ENCODE measurements at places on chromosomes 11 and 22.

DNA sequence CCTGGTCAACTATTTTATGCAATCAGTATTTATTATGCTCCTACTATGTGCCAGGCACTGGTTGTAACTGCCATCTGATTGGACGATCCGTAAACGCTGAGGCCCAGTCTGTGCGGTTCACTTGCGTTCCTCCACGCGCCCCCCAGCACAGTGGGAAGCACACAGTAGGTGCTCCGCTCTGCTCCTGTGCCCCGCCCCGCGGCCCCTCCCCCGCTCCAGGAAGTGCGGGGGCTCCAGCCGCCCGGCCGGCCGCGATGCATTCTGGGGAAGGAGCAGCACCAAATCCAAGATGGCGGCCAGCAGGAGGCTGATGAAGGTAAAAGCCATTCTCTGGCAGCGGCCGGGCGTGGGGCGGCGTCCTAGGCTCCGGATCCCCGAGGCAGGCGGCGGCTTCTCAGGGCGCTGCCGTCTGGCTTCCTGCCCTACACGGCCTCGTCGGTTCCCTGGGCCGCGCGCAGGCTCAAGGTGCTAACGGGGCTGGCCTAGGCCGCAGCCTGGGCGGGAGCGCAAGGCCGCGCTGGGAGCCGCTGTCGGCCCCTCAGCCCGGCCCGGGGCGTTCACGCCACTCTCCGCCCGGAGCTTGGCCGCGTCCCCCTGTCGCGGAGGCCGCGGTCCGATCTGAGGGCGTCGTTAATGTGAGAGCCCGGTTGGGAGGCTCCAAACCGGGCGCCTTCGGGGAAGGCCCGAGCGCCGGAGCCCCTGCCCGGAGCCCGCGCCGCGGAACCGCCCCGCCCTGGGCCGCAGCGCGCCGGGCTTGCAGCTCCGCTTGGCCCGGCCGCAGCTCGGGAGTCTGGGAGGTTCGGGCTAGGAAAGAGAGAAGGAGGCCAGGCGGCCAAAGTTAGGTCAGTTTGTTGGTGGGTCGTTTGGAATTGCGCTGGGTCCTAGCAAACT, at the start of gene UBE2L3:
UBE2L3 (plus strand) TSS at position 259 of the 891 bp plus-strand sequence; CDS start at position 290, 31 bp downstream.
- peak; percentile 89 for DNase-seq
- H3K4me3 ChIP-seq = peak within 1 kb of the TSS; percentile 93
- peaks cover 47% of the 10 kb centered on the region for H3K4me1 ChIP-seq
- peaks cover 14% of the 10 kb centered on the region for H3K27me3 ChIP-seq
- H3K27ac ChIP-seq = peak within 1 kb of the TSS; percentile 92

- peaks cover 28% of the 10 kb centered on the region for H3K27me3 ChIP-seq
- no peaks in the 10 kb centered on the region for H3K4me1 ChIP-seq
- no peak for DNase-seq
- no peak overlapping the region for H3K27ac ChIP-seq
- H3K4me3 ChIP-seq = no peak overlapping the region
Observed at GRCh38 chr22:25930788-25931310, 188.9 kb downstream of the MYO18B start.

GRCh38 chr22:18962308-18962635, 26.2 kb upstream of the PRODH start:
- H3K4me1 ChIP-seq = no peaks in the 10 kb centered on the region
- H3K36me3 ChIP-seq = no peaks in the 10 kb centered on the region
- no peak overlapping the region for H3K4me3 ChIP-seq
- H3K27ac ChIP-seq = no peak overlapping the region

DNA sequence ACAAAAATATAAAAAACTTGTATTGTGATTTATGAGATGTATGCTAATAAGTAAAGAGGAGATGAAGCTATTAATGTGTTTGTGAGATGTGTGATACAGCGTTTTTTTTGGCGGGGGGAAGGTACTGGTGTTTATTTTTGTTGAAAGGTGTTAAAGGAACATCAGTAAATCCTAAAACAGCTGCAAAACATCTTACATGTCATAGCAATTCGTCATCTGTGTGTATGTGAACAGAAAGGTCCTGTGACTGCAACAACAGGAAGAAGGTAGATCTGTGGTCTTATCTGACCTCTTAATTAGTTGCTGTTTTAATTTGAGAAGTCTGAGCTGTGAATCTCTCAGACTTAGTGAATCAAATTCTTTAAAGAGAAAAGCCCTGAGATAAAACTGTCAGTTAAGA, 1041.1 kb downstream of the JRKL start:
- H3K27me3 ChIP-seq = no peaks in the 10 kb centered on the region
- no peaks in the 10 kb centered on the region for H3K36me3 ChIP-seq
- no peaks in the 10 kb centered on the region for H3K4me1 ChIP-seq
- H3K27ac ChIP-seq = no peak overlapping the region
- H3K4me3 ChIP-seq = no peak overlapping the region

DNA sequence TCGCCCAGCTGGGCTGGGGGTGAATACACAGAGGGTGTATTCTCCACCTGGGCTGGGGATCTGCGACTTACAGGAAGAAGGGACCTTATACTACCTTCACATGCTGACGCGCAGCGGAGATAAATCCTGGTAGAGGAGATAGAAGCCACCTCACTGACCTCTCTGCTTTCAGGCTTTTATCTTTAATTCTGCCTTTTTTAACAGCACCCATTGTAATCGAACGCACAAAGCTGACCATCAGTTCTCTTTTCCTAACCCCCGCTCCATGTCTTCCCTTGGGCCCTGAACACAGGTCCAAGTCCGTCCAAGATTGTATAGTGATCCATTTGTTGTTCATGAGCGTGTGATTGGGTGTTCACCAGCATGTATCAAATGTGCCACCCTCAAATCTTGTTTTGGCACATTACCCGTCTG, 664 bp upstream of the LAMTOR1 start:
- no peaks in the 10 kb centered on the region for H3K27me3 ChIP-seq
- H3K4me1 ChIP-seq = peaks cover 41% of the 10 kb centered on the region
- H3K4me3 ChIP-seq = peak overlapping the region; percentile 86

- DNase-seq = no peak
- H3K4me3 ChIP-seq = peak overlapping the region; percentile 82
- H3K36me3 ChIP-seq = peaks cover 18% of the 10 kb centered on the region
- no peaks in the 10 kb centered on the region for H3K27me3 ChIP-seq
- H3K27ac ChIP-seq = peak overlapping the region; percentile 72
Observed at GRCh38 chr11:108122166-108122628, 830 bp downstream of the ACAT1 start.

DNA sequence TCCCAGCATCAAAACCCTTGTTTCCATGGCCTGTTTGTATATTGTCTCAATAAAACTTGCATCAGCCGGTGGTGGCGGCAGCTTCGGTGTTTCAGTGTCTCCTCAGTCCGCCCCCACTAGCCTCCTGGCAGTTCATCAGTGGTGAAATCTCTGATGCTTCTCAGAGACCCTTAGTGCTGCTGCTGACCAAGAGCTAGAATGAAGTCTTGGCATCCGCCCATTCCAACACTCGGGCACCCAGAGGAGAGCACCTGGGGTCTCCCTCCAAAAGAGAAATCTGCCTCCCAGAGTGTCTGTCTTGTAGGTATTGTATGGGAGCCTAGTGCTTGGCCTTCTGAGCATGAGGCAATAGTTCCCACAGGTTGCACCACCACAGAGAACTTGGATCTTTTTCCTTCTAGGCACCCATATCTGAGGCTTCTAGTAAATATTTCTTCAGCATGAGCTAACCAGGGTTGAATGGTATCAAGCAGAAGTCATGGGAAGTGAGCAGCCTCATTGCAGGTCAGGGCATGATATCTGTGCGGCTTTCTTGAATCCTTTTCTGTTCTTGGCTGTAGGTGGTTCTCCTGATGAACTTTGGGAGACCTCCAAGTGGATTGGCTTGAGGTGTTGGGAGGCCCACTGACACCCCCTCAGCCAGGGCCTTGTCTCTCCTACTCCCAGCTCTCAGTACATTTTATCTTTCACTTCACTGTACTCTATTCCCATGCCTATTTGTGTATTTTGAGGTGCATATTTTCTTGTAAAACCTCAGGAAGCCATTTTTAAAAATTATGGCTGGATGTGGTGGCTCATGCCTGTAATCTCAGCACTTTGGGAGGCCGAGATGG, 13.2 kb upstream of the AIFM3 start:
- DNase-seq = no peak
- no peak overlapping the region for H3K4me3 ChIP-seq
- peaks cover 27% of the 10 kb centered on the region for H3K4me1 ChIP-seq
- no peak overlapping the region for H3K27ac ChIP-seq

DNA sequence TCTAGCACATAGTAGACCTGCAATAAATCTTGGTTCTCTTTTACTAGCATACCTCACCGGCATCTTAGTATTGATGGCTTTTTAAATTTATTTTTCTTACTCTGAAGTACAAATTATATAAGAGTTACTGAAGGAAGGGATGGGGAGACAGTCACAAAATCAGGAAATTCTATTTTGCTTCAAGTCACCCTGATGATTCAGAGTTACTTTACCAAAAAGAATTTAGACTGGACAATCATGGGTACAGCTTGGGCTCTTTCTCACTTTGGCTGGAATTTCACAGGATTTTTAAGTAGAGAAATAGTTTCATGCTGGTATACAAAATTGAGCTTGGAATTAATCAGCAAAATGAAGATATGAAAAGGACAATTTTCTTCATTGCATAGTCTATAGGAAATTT, 919.2 kb downstream of the METTL15 start:
- no peak overlapping the region for H3K27ac ChIP-seq
- H3K4me3 ChIP-seq = no peak overlapping the region
- no peaks in the 10 kb centered on the region for H3K36me3 ChIP-seq
- H3K27me3 ChIP-seq = no peaks in the 10 kb centered on the region
- no peak for DNase-seq

Measured in activated naive CD4-positive, alpha-beta T cell treated with anti-CD3 and anti-CD28 coated beads, Interleukin-2, amount 10 ng/mL, durations not matched to agents 7 days and 5 days (primary cell).